ENCODE measurements at places on chromosomes 1 and 21.
A peak's percentile ranks its signal among the peaks of the same experiment; 100 is the strongest.

DNA sequence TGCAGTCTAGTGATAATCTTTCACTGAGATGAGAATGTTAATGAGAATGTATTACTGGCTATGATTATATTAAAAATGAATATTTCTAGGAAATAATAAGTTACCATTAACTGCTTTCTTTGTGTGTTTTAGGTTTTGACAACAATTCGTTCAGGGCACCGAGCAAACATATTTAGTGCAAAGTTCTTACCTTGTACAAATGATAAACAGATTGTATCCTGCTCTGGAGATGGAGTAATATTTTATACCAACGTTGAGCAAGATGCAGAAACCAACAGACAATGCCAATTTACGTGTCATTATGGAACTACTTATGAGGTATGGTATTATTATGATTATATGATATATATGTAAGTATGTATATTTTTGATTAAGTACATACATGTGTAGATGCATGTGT is 37.8 kb upstream of the MPC2 start:
- no peak for DNase-seq

- no peak for DNase-seq
Observed at GRCh38 chr1:91803847-91804545, 82.0 kb downstream of the TGFBR3 start.

DNA sequence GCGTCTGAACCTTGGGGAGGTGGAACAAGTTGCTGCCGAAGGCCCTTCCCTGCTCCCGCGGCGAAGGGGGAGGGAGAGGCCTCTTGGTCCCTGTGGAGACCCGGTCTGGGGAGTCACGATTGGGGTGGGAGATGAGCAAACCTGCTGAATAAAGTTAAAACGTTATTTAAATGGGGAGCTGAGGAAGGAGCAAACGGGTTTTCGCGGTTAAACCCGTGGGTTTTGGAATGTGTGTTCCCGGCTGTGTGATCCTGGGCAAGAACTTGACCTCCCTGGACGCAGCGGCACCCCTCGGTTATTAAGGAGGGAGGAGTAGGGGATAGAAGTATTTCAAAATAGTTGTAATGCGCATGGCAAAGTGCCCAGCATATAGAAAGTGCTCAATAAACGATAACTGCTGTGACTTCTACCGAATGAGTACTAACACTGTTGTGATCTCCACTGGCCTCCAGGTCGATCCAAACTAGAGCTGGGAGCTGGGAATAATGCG is 3.4 kb downstream of the FAM110D start:
- no peak for DNase-seq

DNA sequence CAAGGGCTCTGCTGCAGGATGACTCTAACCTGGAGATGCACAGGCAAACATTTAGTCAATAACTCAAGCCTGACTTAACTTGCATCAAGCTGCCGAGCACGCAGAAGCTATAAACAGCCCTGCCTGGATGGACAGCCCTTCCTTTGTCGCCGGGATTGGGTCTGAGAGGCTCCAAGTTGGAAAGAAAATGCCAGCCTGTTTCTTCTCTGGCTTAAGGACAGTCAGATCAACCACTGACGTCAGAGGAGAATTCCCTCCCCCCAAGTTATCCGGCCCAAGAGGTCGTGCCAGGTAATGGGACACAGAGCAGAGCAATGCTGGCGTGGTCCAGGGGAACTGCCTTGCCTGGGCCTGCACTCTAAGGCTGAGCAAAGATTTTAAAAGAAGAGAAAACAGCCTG is 27.1 kb upstream of the LRRC38 start:
- no peak for DNase-seq

DNA sequence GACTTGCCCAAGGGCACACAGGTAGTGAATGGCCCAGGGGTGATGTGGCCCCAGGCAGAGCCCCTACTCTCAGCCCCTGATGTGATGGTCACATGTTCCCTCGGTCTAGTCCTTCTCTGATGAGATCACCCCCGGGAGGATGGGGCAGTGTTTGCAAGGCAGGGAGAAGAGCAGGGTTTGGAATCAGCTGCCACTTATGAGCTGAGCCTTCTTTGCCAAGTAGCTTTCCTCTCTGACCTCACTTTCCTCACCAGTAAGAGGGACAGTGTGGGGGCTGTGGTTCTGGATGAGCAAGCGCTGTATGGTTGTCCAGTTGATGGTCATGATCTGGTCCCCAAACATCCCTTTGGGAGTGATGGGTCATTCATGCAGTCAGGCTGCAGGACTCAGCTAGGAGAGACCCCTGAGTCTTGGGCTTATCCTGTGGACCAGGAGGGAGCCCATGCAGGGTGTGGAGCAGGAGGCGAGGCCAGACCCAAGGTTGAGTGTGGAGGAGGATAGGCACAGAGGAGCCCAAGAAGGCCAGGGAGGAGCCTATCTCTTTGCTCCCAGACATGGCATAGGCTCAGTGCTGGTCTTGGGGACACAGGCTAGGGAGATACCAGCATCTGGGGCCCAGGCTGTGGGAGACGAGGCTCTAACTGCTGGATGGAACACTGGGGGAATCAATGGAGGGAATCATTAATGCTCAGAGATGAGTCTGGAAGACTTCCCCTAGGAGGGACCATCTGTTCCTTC is 15.9 kb upstream of the PEAR1 start:
- DNase-seq, result no peak

GRCh38 chr1:203045821-203046594 is 19.7 kb downstream of the PPFIA4 start:
- no peak for DNase-seq

- peak; percentile 77 for DNase-seq
Observed at GRCh38 chr1:14415396-14415795, 183.1 kb upstream of the KAZN start.

GRCh38 chr1:84301785-84302385 is 377 bp downstream of the SAMD13 start:
- DNase-seq, result no peak

GRCh38 chr21:17442165-17442564 is 70.7 kb upstream of the CXADR start:
- DNase-seq, result no peak

DNA sequence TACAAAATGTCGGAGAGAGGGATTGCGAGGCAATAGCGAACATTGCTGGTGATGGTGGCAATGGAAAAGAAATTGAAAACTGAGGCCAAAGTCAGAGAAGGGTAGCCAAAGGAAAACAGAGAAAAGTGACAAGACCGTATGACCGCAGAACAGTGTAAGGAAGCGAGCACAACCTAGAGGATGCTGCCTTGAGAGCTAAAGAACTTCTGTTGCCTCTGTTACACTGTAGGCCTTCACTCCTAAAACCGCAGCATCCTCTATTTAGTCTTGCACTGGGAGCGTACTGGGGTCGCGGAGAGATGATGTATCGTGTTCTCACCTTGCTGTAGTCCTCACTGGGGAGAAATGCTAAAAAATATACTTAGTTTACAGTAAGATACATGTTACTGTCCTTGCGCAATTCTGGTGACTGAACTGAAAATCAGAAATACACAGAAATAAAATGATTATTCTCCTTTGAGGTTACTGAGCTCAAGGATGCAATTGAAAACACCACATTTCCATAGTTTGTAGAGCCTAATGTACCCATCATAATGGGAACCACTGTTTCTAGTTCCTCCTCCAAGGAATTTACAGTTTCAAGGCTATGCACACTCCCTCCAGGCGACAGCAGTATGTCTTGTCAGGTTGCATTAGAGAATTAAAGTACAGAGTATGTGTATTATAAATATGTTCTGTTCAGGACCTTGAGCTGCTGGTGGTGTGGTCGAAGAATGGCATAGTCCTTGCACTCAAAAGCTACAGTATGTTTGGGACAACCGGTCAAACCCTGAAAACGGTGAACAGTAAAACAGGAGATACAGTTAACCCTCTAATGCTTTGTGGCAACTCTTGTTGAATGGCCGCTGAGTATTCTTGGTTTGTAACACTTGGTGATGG is 1.3 kb downstream of the NEK7 start:
- DNase-seq, result no peak

- no peak for DNase-seq
Observed at GRCh38 chr1:4598561-4598960, 55.8 kb upstream of the AJAP1 start.
